ENCODE measurements at places on chromosomes 16 and 17.
A peak's percentile ranks its signal among the peaks of the same experiment; 100 is the strongest.

DNA sequence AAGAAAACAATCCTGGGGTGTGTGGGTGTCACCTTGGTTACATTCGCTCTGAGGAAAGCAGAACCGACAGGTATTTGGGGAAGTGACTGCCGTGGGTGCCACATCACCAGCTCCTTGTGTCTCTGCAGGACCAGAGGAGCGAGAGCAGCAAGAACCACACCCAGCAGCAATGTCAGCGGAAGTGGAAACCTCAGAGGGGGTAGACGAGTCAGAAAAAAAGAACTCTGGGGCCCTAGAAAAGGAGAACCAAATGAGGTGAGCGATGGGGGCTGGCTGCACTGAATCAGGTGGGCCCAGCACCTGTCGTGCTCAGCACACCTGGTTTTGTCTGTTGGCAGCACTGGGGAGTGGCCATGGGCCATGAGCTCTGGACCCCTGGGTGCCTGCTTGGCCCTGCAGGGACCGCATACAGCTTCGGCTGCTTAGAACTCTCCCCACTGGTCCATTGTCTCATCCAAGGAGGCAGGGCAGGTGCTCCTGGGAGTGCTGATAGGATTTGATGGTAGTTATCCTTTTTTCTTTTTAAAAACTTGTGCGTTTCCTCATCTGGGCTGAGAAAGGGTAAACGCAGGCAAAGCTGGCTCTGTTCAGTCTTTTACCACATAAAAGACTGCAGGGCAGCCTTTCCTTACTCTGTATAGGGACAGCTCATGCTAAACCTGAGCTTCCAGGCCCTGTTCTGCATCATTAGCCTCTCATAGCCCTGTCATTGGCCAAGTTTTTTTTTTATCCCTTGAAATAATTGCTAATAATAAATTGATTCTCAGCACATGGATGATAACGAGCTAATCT is 29.4 kb downstream of the HMOX2 start:
- no peaks in the 10 kb centered on the region for H3K27me3 ChIP-seq
- peak overlapping the region; percentile 80 for H3K27ac ChIP-seq
- H3K36me3 ChIP-seq, result peaks cover 13% of the 10 kb centered on the region
- peaks cover 50% of the 10 kb centered on the region for H3K4me1 ChIP-seq
- peak overlapping the region; percentile 46 for H3K4me3 ChIP-seq

- DNase-seq, result no peak
- no peaks in the 10 kb centered on the region for H3K36me3 ChIP-seq
- H3K4me1 ChIP-seq, result no peaks in the 10 kb centered on the region
- H3K27ac ChIP-seq, result no peak overlapping the region
- no peak overlapping the region for H3K4me3 ChIP-seq
- peaks cover 65% of the 10 kb centered on the region for H3K27me3 ChIP-seq
Observed at GRCh38 chr17:36812762-36813161, 124.5 kb upstream of the LHX1 start.

DNA sequence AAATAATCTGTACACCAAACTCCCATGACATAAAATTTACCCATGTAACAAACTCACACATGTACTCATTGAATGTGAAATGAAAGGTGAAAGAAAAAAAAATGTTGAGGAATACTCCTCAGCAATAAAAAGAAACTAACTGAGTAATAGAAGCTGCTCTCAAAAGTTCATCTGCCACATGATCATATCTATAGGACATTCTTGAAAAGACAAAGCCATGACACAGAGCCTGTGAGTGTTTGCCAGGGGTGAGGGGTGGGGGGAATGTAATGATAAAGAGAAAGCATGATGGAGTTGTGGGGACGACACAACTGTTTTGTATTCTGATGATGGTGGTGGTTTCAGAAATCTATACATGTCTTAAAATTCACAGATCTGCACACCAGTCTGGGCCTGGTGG is 52.2 kb upstream of the TMC5 start:
- no peak overlapping the region for H3K27ac ChIP-seq
- H3K27me3 ChIP-seq, result peaks cover 6% of the 10 kb centered on the region
- no peaks in the 10 kb centered on the region for H3K36me3 ChIP-seq
- DNase-seq, result no peak

DNA sequence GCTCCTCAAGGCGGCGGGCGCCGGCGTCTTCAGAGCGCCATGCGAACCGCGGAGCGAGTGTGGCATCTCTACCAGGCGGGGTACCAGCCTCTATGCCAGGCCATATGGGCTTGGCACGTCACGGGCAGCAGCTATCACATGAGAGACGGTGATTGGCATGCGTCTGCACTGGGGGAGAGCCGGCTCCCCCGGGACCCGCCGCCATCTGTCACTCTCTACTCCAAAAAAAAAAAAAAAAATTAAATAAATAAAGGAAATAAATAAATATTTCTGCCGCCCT is at the start of gene NEUROD2:
TSS of gene NEUROD2 (minus strand) at position 70 of the 280 bp plus-strand sequence. CDS start 1,321 bp downstream, outside the sequence.
- H3K27ac ChIP-seq, result no peak within 1 kb of the TSS
- H3K36me3 ChIP-seq, result no peaks in the 10 kb centered on the region
- H3K27me3 ChIP-seq, result peaks cover 60% of the 10 kb centered on the region
- H3K4me3 ChIP-seq, result no peak within 1 kb of the TSS
- H3K4me1 ChIP-seq, result peaks cover 23% of the 10 kb centered on the region
- no peak for DNase-seq

GRCh38 chr17:41308251-41308917 is 725 bp downstream of the KRTAP16-1 start:
- no peaks in the 10 kb centered on the region for H3K27me3 ChIP-seq
- peak overlapping the region; percentile 78 for H3K27ac ChIP-seq
- DNase-seq, result peak; percentile 49
- H3K4me3 ChIP-seq, result peak overlapping the region; percentile 32
- H3K4me1 ChIP-seq, result peaks cover 44% of the 10 kb centered on the region

DNA sequence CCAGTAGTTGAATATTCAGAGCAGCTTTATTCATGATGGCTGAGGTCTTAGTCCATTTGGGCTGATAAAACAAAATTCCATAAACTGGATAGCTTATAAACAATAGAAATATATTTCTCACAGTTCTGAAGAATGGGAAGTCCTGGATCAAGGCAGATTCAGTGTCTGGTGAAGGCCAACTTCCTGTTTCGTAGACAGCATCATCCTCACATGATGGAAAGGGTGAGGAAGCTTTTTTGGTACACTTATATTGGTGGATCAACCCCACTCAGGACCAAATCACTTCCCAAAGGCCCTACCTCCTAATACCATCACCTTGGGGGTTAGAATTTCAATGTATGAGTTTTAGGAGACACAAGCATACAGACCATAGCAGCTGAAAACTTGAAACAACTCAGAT is 224.2 kb downstream of the CYB561 start:
- no peaks in the 10 kb centered on the region for H3K27me3 ChIP-seq
- no peak for DNase-seq
- H3K36me3 ChIP-seq, result no peaks in the 10 kb centered on the region
- no peak overlapping the region for H3K27ac ChIP-seq
- H3K4me3 ChIP-seq, result no peak overlapping the region
- peaks cover 1% of the 10 kb centered on the region for H3K4me1 ChIP-seq

DNA sequence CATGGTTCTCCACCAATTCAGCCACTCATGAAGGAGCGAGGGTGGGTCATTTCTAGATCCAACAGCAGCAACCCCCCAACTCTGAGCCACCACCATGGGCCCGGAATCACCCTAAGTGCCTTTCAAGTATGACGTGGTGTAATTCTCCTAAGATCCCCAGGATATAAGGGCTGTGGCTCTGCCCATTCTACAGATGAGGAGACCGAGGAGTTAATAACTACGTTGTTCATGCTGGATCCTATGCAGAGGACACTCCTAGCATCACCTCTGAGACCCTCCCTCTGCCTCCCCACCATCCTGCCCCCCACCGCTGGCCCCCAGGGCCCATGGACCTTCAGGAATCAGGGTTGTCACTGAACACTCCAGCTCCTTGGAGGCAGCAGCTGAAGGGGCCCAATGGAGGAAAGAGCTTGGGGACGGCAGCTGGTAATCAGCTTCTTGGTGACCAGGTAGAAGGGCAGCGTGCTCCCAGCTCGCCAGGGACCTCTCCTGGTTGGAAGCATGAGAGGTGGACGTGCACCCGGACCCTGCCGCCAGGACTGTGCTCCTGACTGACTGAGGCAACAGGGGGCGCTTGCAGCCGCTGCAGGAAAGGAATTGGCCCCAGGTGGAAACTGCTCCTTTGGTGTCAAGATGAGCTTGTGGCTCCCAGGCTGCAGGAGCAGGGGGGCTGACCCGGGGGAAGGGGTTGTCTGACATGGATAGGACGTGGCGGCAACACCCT is 28.2 kb upstream of the CACNG1 start:
- no peaks in the 10 kb centered on the region for H3K4me1 ChIP-seq
- H3K4me3 ChIP-seq, result no peak overlapping the region
- no peak overlapping the region for H3K27ac ChIP-seq
- peaks cover 8% of the 10 kb centered on the region for H3K27me3 ChIP-seq
- no peak for DNase-seq

DNA sequence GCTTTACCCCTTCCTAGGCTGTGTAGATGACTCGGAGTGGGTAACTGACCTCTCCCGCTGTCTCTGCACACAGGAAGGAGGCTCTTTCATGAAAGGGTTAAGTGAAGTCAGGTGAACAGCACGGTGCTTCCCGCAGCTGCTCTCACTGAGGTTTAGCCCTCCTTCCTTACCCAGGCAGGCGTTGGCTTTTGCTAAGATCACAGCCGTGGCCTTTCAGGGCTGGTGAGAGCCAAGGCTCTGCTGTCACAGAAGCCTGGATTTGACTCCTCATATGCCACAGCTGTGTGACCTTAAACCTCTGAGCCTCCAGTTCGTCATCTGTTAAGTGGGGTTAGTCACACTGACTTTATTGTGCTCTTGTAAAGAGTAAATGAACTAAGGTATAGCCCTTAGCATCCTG is 90.9 kb upstream of the PLCG2 start:
- H3K4me1 ChIP-seq, result peaks cover 19% of the 10 kb centered on the region
- H3K36me3 ChIP-seq, result peaks cover 6% of the 10 kb centered on the region
- H3K27me3 ChIP-seq, result no peaks in the 10 kb centered on the region
- H3K27ac ChIP-seq, result peak overlapping the region; percentile 46
- peak; percentile 37 for DNase-seq

DNA sequence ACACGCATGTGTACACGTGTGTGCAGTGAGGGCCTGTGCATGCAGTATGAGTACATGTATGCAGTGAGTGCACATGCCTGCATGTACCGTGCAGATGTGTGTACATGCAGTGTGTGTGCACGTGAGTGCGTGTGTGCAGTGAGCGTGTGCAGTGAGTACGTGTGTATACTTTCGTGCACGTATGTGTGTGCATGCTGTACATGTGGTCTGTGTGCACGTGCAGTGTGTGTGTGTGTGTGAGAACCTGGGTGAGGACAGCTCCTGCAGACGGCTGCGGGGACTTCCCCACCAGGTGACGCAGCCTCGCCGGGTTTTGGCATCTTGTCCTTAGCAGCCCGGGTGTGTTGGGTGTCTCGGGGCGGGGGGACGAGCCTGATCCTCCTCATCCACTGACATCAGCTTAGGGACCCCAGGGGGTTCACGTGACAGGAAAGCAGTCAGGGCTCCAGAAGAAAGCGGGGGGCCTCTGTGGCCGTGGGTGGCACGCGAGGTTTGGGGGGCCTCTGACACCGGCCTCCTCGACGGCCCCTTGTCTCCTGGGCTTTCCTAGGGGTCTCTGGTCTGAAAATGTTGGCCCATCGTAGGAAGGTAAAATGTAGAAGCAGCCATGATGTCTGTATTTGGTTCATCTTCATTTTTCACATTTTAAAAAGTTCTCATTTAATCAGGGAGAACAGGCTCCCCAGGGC is 119.6 kb upstream of the ZNF750 start:
- H3K4me1 ChIP-seq, result peaks cover 6% of the 10 kb centered on the region
- no peak overlapping the region for H3K27ac ChIP-seq
- no peak for DNase-seq
- H3K27me3 ChIP-seq, result no peaks in the 10 kb centered on the region

DNA sequence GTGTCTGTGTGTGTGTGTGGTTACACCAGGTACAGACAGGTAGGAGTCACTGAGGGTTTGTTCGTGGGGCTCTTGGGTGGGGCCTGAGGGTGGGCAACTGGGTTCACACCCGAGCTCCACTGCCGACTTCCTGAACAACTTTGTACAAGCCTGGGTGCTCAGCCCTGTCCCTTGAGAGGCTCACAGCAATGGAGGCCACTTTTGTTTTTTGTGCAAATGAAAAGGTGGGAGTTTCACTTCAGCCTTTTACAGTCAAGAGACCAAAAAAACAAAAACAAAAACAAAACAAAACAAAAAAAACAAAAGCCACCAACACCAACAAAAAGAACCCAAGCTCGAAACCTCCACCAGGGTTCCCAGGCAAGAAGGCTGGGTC is 2.4 kb downstream of the RHBDF2 start:
- H3K27ac ChIP-seq, result peak overlapping the region; percentile 54
- no peaks in the 10 kb centered on the region for H3K27me3 ChIP-seq
- peaks cover 66% of the 10 kb centered on the region for H3K4me1 ChIP-seq
- DNase-seq, result no peak

DNA sequence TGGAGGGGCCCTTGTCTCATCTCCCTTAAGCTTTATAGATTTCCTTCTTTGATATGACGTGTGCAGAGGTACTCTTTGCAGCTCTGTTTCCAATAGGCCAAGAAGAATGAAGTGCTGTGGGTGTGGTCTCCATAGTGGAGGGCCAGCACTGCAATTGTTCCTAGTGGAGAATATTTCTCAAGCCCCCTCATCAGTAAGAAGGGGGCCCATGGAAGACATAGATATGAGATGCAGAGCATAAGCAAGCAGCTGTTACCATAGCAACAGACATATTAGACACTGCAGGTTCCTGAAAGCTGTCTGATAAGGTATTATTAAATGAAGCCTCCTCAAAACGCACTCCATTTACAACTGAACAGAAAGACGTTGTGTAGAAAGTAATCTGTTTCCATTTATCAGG is 240.7 kb downstream of the ZFHX3 start:
- no peak overlapping the region for H3K27ac ChIP-seq
- H3K27me3 ChIP-seq, result peaks cover 2% of the 10 kb centered on the region
- no peaks in the 10 kb centered on the region for H3K4me1 ChIP-seq

DNA sequence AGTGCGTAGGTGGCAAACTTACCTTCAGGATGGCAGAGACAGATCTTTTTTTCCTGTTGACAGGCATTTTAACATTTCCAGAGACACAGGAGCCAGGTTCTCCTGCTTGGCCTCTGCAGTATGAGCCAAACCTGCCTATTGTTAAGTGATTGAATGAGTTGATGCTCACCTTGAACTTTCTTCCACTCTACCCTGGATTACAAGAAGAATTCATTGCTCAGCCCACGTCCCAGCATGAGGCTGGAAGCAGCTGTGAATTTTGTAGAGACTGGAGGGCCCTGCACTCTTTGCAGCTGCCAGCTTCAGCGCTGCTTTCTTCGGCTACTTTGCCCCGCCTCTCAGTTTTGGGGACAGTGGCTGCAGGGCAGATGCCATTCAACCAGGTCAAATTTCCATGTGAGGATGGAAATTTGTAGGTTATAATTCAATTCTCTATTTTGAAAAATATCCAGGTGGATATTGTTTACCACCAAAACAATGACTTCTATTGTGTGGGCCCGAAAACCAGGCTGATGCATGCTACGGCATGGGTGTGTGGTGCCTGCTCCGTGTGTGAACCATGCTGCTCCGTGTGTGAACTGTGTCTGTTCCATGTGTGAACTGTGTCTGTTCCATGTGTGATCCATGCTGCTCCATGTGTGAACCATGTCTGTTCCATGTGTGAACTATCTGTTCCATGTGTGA is 75.2 kb upstream of the METTL9 start:
- H3K27me3 ChIP-seq, result no peaks in the 10 kb centered on the region
- no peak overlapping the region for H3K27ac ChIP-seq
- H3K4me3 ChIP-seq, result no peak overlapping the region

GRCh38 chr17:2449486-2449885 is 48.6 kb upstream of the MNT start:
- no peak for DNase-seq
- H3K27ac ChIP-seq, result no peak overlapping the region
- peaks cover 20% of the 10 kb centered on the region for H3K36me3 ChIP-seq
- H3K4me1 ChIP-seq, result peaks cover 12% of the 10 kb centered on the region
- H3K4me3 ChIP-seq, result no peak overlapping the region

- H3K4me1 ChIP-seq, result peaks cover 13% of the 10 kb centered on the region
- no peaks in the 10 kb centered on the region for H3K36me3 ChIP-seq
- no peak for DNase-seq
- peaks cover 2% of the 10 kb centered on the region for H3K27me3 ChIP-seq
- H3K27ac ChIP-seq, result no peak overlapping the region
- H3K4me3 ChIP-seq, result no peak overlapping the region
Observed at GRCh38 chr17:43655693-43656255, 5.9 kb downstream of the MEOX1 start.

Measured in activated naive CD8-positive, alpha-beta T cell treated with anti-CD3 and anti-CD28 coated beads, Interleukin-2, amount 50 U/mL, for 24 hours (primary cell).